Forelimb muscle (tissue), 1 donor: ENCODE measurements at places on chromosomes 12 and 14.

DNA sequence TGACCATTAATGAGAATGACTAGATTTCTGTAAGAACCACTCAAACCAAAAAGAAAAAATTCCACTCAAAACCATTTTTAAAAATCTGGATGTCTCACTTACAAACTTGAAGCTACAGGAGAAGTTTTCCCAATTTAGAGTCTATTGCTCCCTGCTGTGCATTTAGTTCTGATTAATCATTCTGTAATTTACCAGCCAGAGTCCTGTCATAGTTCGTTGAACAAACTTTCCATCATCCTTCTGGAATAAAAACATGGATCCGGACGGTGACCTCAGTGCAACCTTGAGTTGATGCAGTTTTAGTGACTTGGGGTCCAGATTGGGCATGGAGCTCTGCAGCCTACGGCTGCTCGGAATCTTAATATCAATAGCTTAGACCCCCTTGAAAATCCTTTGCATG is 73.4 kb downstream of the PRMT8 start:
- DNase-seq, result no peak

DNA sequence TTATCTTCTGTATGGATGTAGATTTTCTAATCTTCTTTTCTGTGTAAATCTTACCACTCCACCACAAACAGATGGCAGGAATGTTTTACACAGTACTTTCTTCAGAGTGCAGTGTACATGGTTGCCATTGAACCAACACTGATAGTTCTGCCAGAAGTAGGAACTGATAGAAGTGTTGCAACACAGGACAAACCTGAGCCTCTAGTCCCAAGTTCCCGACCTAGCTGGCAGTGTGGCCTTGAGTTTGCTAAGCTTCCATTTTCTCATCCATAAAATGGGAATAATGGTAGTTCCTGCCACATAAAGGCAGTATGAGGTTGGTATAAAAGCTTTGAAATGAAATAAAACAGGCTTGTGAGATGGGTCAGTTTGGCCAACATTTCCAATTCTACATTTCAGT is 50.8 kb upstream of the SAV1 start:
- DNase-seq, result no peak

GRCh38 chr12:91417650-91418049 is 235.0 kb upstream of the DCN start:
- DNase-seq, result no peak

DNA sequence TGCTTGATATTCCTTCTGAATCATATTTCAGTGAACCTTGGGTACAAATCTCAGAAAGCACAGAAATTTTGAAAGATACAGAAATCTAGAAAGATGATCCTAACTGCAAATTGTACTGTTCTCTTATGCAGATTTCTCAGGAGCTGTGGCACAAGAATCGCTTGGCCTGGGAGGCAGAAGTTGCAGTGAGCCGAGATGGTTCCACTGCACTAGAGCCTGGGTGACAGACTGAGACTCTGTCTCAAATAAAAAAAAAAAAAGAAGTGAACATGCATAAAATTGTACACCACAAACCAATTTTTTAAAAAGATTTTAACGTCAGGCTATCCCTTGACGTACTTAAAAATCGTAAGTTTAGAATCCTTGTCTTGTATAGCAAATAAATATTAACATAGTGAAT is 31.3 kb downstream of the SCAF11 start:
- DNase-seq, result no peak

- DNase-seq, result peak; percentile 68
These were observed at the start of gene RASSF8 for GRCh38 chr12:25958428-25959070. Gene RASSF8 (plus strand): TSS chr12:25958682. CDS start chr12:26055344, 96,662 bp downstream.

- no peak for DNase-seq
These were observed 60.8 kb upstream of the SLC38A4 start for GRCh38 chr12:46886541-46887041.

- no peak for DNase-seq
These were observed 121.7 kb downstream of the CHST11 start for GRCh38 chr12:104578453-104578852.

DNA sequence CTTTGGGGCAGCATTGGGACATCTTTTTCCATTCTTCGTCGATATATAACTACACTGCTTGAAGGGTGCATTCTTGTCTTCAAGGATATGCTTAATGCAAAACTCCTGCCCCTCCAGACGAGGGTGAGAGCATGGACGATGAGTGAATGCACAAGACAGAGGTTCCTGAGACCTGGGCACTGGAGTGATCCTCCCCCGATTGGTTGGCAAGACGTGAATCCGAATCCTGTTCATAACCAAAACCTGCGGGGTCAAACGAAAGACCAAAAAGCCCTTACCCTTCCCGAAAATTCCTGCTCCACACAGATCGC is 684 bp downstream of the KANSL2 start:
- DNase-seq, result no peak

GRCh38 chr12:29131539-29131938 is 17.5 kb upstream of the FAR2 start:
- no peak for DNase-seq

GRCh38 chr14:41461380-41461779 is 145.3 kb upstream of the LRFN5 start:
- DNase-seq, result no peak

DNA sequence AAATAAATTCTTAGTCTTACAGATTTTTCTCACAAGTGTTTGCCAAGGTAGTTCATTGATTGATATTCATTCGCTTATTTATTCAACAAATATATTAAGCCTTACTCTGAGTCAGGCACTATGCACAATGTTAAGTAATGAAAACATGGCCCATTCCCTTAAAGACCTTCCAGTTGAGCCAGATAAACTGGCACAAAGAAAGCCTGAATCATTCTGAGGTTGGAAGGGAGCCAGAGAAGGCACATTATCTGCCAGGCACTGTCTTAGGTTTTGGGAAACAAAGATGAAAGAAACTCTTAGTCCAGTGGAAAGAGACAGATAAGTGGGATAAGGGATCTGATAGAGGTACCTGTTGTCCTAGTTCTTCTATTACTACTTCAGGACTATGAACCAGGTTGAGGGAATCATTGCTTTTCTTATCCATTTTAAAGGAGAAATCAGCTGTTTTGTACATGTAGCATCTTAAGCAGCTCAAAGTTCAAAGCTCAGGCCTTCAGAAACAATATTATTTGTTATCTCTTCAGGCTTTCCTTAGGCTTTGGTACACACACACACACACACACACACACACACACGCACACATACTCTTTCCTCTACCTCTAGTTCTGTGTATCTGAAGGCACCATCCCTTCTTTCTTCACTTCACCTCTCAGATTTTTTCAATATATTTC is 27.0 kb downstream of the PDE6H start:
- no peak for DNase-seq

DNA sequence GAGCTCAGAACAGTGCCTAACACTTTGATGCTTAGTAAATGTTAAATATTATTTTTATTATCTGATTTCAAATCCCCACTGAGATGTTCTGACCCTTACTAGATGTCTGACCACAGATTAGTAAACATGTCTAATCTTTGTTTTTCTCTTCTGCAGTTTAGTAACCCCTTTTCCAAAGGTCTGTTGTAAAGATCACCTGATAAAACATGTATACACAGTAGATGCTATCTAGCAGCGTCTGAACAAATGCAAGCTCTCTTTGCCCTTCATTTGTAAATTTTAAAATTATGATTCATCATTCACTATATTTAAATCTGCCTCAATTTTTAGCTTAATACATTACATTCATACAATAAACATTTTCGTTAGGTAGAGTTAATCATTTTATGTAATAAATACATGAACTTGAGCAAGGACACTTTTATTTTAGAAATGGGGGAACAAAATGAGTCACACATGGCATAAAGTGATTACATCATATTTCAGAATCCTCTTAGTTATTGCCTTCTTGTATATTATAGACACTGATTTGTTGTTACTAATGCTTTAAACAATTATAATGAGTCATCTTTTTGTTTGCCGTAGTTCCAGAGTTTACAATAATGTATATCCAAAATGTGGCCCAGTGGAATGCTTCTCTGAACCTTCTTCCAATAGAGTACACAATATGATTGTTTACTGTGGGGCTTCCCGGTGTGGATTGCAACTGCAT is 1.7 kb upstream of the OR4K5 start:
- DNase-seq, result no peak

- DNase-seq, result no peak
These were observed 103.9 kb downstream of the AKAP6 start for GRCh38 chr14:32432813-32433538.

DNA sequence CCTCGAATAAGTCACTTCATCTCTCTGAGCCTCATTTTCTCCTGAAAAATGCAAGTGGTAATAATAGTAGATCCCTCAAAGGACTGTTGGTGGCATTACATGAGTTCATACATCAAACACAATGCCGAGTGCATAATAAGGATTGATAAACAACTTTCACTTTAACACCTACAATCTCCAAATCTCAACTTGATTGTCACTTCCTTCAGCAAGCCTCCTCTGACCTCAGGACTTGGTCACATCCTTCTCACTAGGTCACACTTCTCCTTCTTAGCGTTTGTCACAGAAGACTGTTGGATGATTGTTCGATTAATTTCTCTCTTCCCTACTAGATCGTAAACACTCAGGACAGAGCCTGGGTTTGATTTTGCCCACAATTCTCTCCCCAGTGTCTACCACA is 7.9 kb upstream of the PRKAB1 start:
- DNase-seq, result no peak

GRCh38 chr12:2753536-2753935 is 41.2 kb upstream of the FKBP4 start:
- DNase-seq, result no peak

DNA sequence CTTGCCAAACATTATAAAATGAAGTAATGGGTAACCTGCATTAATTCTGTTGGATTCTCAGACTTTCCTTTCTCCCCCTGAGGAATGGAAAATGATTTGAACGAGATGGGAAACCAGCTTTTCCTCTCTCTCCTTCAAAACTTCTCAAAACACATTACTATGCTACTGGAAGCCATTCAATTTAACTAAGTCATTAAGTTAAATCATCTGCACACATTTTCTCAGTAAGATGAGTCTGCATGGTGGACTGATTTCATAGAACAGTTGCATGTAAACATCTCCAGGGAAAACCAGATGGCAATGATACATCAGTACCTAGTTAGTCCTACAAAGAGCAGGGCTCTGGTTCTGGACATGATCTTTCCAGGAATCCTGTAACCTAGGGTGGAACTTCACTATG is 59.9 kb downstream of the BMP4 start:
- no peak for DNase-seq

GRCh38 chr12:111759991-111760390 is 6.7 kb upstream of the ALDH2 start:
- no peak for DNase-seq

DNA sequence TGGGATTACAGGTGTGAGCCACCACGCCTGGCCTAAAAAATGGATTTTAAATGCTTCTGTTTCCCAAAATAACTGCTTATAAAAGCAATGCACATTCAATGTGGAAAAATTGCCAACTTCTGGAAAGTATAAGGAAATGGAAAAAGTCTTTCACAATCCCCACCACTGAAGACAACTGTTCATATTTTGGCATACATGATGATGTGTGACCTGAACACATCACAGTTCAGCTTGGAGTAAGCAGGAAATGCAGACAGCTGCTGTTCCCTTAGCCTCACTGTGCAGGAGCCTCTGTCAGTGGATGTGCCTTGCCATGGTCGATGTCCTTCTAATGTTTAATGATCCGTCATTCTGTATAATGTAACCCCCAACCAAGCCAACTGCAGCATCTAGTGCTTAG is 5.2 kb downstream of the MTERF2 start:
- DNase-seq, result peak; percentile 65

DNA sequence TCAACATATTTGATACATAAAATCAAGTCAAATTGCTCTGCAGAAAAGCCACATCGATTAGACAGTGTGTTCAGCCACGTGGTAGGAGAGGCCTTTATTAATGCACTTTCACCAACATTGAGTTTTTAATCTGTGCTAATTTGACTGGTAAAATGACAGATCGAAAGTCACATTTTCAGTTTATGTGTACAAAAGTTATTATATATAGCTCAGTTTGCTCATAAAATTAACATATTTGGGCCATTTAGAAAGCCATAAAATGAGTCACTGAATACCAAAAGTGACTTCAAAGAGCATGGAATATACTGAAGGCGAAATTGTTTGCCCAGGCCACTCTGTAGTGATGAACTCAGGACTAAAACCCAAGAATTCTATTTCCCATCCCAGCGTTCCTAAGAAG is 26.0 kb downstream of the C12orf42 start:
- DNase-seq, result no peak

DNA sequence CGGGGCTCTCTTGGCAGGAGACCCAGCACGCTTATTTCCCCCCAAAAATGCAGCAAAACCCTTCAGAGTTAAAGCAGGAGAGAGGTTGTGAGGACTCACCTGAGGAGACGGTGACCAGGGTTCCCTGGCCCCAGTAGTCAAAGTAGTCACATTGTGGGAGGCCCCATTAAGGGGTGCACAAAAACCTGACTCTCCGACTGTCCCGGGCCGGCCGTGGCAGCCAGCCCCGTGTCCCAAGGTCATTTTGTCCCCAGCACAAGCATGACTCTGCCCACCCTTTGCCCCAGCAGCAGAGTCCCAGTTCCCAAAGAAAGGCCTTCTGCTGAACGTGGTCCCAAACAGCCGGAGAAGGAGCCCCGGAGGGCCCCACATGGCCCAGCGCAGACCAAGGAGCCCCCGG is 337.7 kb downstream of the TMEM121 start:
- no peak for DNase-seq

DNA sequence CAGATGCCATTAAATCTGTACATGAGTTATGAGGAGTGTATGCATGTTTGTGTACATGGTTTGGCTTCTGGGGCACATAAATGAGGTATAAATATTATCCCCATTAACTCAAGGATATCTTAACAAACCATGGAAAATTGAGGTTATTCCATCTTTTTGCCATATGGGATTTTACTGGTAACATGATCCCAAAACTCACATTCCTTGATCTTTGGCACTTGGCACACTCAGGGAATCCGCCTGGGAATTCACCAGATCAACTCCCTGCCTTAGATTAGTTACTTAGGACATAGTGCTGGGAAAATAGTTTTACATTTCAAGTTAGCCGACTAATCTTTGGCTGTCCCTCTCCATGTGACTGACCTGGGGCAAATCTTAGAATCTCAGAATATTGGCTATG is 16.9 kb downstream of the CDKN1B start:
- no peak for DNase-seq

- DNase-seq, result no peak
These were observed 43.9 kb upstream of the ESR2 start for GRCh38 chr14:64337888-64338615.

- DNase-seq, result peak; percentile 26
These were observed 262.0 kb downstream of the MED13L start for GRCh38 chr12:116015525-116015924.

DNA sequence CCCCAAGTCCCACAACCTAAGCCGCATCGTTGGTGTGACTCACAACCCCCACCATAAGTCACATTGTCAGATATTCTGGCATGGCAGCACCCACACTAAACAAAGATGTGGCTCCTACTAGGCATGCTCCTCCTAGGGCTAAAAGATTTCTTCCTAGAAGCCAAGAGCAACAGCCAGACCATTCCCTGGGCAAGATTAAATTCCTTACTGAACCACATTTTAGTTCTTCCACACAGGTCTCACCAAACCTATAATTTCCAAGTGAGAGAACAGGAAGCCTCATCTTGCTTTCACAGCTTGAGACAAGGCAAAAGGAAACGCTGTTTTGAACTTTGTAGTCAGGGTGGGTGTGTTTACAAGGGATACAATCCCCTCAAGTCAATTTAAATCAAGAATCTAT is 632.8 kb downstream of the DIO2 start:
- no peak for DNase-seq
